ENCODE measurements at places on chromosomes 6 and 20.

- no peak for DNase-seq
Observed at GRCh38 chr6:107504270-107505026, 14.5 kb downstream of the SOBP start.

DNA sequence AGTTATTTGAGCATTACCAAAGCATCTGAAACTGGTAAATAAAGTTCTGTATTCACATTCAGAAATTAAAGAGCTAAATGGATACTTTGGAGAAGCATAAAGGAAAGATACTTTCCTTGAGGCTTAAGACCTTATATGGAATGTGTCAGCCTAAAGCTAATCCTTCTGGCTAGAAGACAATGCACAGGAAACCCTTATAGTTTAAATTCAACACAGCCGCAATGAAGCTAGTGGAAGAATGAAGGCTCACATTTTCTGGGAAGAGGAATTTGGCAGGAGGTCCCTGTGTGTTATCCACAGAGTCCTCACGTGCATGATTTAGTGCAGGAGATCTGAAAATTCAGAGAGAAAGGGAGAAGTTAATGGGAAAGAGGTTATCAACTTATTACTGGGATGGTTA lies 21.5 kb upstream of the CHD6 start:
- no peak for DNase-seq

DNA sequence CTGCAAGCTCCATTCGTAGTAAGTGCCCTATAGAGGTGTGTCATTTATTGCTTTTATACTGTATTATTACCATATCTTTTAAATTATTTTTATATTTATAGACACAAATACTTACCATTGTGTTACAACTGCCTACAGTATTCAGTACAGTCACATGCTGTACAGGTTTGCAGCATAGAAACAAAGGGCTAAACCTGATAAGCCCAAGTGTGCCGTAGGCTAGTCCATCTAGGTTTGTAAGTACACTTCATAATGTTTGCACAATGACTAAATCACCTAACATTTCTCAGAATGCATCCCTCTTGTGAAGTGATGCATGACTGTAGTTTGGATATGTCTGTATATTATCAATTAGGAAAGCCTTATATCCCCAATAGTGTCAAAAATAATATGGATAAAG lies 122.8 kb downstream of the CLVS2 start:
- DNase-seq = no peak

DNA sequence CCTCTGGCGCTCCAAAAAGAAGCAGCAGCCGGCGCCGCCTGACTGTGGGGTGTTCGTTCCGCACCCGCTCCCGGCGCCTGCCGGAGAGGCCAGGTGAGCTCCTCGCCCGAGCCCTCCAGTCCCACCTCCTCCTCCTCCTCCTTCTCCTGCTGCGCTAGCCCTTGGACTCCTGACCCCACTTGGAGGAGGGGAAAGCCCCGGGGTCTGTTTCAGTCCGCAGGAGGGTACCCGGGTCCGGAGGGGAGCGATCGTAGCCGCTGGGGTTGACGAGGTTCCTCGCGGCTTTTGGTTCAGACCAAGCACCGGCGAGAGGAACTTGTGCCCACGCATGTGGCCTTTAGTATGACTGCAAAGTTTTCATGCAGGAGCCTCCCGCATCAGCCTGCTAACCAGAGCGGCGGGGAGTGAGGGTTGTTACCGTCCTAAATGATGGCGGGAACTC lies 493 bp downstream of the CRYBG1 start:
- DNase-seq = no peak

DNA sequence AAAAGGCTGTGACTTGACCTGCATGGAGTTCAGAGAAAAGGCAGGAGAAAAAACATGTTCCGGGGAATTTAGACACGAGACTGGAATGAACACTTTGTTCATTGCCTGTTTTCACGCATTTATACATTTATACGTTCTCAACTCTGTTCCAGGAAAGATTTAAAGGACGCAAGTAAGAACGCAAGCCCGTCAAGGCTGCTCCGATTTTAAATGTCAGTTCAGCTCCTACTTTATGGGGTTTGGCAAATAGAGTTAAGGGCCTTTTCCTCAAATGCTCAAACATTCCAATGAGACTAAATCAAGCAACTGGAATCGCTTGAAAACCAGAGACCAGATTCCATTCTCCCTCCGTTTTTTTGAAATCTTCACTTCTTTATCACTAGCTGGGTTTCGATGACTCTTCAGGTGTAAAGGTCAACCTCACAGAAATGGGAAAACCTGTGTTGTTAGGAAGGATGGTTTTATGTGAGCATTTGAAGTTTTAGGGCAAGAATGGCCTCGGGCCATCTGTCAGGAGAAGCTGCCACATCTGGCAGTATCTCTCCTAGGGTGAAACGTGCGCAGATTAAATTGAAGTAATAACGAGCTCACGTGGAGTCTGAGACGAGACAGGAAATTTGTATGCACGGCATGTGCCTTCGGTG lies 24.9 kb downstream of the TTLL2 start:
- DNase-seq = no peak

DNA sequence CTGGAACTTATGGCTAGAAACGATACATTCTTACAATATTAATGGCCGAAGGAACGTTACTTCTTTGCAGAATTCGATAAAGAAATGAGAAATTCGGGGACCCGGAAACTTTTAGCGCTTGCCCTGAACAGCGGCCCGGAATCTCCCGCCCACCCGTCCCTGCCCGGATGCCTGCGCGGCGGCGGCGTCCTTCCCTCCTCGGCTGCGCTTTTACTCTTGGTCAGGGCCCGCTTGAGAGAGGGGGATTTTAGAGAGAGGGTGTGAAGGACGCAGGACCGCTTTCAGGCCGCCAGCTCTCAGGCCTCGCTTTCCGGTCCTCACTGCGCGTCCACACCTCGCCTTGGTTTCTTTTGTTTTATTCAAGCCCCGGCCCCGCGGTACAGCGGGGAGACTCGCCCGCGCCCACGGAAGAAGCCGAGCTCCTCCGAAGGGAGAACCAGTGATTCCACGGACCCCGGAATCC lies 243.7 kb downstream of the ARID1B start:
- peak; percentile 64 for DNase-seq

- no peak for DNase-seq
Observed at GRCh38 chr20:51906679-51907078, 104.4 kb upstream of the SALL4 start.

DNA sequence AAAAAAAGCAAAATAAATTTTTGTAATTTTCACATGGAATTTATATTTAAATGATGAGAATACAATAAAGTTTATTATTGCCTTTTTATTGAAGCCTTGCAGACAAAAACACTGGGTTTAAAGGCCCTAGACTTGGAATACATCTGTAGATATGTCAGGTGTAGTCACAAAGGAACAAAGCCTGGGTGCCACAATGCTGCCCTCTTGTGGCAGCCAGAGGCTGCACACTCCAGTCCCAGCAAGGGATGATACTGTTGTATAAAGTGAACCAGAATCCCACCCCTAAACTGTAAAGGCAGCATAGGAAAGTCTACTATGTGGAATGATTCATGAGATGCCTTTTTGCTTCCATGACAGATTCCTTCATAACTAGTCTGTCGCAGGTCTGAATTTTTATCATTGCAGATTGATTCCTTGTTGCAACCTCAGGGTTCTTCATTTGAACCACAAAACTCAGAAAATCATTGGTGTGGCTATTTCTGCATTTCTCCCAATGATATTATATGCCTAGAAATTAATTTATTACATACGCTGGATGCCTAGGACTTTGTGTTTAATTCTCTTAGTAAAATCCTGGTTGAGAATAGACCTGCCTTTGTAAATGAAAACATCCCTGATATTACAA lies 37.0 kb downstream of the MAK start:
- DNase-seq = peak; percentile 61

- DNase-seq = peak; percentile 47
Observed at GRCh38 chr6:87066449-87067333, 28.2 kb downstream of the CGA start.

- DNase-seq = peak; percentile 17
Observed at GRCh38 chr6:119350952-119351372, 1.4 kb upstream of the MAN1A1 start.

DNA sequence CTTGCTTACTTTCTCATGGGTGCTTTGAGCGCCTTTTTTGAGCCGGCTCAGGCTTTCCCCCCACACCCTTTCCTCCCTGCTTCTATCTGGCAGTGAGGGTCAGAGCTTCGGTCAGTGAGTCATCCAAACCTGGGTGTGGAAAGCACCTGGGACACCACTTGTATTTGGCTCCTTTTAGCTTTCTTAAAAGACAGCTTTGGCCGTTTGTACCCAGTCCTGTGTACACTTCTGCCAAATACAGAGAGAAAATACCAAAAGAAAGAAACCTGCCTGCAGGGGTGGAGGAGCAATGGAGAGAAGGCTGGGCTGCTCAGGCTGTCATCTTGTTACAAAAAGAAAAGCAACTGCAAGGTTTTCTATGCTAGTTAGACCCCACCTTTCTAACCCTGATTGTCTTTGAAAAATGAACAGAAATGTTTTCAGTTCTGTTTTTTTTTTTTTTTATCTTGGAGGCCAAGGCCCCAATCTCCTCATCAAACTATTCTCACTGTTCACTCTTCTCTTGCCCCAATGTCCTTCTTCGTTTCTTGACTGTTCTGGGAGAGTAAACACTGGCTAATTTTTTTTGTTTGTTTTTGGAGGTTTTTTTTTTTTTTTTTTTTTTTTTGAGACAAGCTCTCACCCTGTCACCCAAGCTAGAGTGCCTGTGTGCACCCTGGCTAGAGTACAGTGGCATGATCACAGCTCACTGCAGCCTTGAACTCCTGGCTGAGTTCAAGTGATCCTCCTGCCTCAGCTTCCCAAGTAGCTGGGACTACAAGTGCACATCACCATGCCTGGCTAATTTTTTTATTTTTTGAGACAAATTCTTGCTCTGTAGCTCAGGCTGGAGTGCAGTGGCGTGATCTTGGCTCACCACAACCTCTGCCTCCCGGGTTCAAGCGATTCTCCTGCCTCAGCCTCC lies 76.4 kb downstream of the SSR1 start:
- DNase-seq = no peak

DNA sequence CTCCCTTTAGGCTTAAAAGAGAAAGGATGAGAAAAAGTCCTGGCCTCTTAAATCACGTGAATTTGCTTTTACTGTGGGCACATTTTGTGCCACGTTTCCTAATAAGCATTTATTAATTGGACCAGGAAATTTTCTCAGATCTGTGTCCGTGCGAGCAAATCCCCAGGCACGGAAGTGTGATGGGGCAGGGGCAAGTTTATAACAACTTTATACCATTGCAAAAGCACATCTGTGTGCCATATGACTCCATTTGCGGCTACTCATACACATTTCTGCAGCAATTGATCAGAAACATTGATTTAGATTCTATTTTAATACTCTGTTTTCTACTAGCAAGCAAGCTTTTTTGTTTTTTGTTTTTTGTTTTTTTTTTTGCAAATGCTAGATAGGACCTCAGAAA lies 373.2 kb downstream of the TAF4 start:
- DNase-seq = no peak

- DNase-seq = no peak
Observed at GRCh38 chr6:50698546-50698945, 14.8 kb upstream of the TFAP2D start.

- DNase-seq = peak; percentile 22
Observed at GRCh38 chr6:116280161-116280932, 617 bp upstream of the TSPYL1 start.

GRCh38 chr6:147418523-147418922 lies 90.0 kb upstream of the SAMD5 start:
- no peak for DNase-seq

- DNase-seq = no peak
Observed at GRCh38 chr6:111800259-111800765, 72.9 kb downstream of the FYN start.

DNA sequence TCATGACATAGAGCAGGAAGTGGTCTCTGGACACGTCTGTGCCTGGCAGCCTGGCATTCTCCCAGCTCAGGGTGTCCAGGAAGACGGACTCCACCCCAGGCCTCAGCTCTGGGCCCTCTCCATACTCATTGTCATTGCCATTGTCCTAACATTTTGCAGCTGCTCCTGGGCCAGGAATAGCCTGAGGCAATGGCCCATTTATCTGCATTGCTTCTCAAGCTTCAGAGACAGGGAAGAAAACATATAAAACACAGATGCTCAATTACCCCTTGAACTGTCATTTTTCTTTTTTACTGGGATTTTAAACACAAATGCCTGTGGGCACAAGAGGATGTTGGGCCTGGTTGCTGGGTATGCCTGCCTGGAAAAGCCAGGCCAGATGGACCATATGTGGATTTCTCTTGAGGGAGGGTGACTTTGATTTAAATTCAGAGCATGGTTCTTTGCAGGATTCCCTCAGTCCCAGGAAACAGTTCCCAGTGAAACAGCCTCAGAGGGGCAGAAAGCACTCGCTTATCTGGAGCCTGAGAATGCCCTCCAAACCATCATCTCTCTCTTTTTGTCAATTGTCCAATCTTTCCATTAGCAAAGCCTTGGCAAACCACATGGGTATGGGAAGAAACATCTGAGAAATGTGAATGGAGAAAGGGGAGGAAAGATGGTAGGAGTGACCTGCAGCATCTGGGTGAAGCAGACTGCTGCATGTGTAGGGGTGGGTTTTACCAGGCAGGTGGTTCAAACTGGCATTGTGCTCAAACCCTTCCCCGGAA lies 17.9 kb downstream of the LAMP5 start:
- DNase-seq = no peak

GRCh38 chr6:134002821-134003220 lies 49.6 kb downstream of the SLC2A12 start:
- no peak for DNase-seq

- no peak for DNase-seq
Observed at GRCh38 chr6:2756241-2756640, 5.5 kb upstream of the MYLK4 start.

DNA sequence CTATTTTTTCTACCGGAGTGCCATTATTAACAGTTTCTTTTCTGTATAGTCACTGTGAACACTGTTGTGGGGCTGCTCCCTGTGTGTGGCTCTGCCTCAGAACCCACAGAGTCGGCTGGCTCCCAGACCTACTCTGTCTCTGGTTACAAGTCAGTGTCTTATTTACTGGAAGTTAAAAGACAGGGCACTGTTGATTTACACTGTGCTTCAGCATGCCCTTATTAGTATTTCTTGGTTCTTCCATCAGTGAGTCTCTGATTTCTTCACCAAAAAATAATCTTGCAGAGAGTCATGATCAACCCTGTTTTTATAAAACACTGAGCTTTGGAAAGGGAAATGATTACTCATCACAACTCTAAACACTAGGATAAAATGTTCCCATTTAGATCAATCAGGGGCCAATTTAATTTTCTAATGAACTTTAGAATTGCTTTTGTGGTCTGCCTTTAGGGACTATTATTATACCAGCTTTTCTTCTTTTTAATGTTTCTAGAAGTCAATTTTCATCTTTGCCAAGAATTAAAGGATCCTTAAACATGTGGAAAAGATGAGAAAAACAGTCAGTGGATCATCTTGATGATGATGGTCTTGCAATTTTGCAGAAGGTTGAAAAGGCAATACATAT lies 92.6 kb downstream of the UTRN start:
- DNase-seq = no peak

GRCh38 chr20:57787151-57787989 lies 77.6 kb upstream of the PMEPA1 start:
- DNase-seq = no peak

DNA sequence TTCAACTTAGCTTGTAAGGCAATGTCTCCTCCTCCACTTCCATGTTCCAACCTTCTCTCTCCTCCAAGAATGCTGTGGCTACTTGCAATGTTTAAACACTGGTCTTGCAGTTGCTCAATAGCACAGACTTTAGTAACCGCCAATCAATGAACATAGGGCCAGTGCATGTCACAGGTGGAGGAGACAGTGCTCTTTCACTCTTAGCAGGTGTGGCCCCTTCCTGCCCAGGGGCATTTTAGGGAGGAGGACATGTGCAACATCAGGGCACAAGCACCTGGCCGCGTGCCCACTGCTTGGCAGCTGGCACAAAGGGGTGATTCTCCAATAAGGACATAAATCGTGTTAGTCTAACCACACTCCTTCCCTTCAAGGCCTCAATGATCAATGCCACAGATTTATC lies 41.3 kb downstream of the ADGRF1 start:
- peak; percentile 48 for DNase-seq

- DNase-seq = no peak
Observed at GRCh38 chr20:62935204-62935967, 2.6 kb upstream of the GID8 start.

Measured in SHP77 (cell line).